ENCODE measurements at places on chromosomes 5 and 9.
A peak's percentile ranks its signal among the peaks of the same experiment; 100 is the strongest.

- DNase-seq = no peak
Measured at GRCh38 chr9:130244548-130245165, 20.9 kb upstream of the HMCN2 start.

DNA sequence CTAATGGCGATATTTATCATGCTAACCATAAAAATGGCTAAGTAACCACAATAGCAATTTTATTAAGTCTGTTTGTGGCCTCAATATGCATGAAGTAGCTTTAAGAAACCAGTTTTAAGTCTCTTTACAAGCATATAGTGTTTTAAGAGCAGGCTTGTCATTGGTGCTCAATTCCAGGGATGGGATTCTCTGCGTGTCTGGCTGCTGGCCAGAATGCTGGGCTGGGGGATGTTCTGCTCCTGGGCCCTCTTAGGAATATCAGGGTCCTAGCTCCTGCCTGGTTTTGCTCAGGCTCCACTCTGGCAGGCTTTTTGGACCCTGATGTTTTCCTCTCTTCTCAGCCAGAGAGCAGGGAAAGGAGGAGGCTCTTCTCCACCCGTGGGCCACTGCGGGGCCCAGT lies 127.2 kb downstream of the PDE8B start:
- no peak for DNase-seq

DNA sequence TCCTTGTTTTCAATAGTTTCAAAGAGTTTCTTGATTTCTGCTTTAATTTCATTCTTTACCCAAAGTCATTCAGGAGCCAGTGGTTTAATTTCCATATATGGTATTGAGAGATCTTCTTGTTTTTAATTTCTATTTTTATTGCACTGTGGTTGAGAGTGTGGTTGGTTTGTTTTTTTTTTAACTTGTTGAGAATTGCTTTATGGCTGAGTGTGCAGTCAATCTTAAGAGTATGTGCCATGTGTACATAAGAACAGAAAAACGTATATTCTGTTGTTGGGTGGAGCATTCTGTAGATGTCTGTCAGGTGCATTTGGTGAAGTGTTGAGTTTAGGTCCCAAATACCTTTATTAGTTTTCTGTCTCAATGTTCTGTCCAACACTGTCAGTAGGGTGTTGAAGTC lies 26.7 kb upstream of the IPPK start:
- no peak for DNase-seq

GRCh38 chr5:104431002-104431620 lies 868.5 kb upstream of the NUDT12 start:
- DNase-seq = no peak

GRCh38 chr5:132253008-132253441 lies 4.5 kb upstream of the PDLIM4 start:
- DNase-seq = no peak

GRCh38 chr9:99057665-99058625 lies 47.0 kb upstream of the TGFBR1 start:
- no peak for DNase-seq

- no peak for DNase-seq
Measured at GRCh38 chr5:1728846-1729245, 70.8 kb downstream of the MRPL36 start.

DNA sequence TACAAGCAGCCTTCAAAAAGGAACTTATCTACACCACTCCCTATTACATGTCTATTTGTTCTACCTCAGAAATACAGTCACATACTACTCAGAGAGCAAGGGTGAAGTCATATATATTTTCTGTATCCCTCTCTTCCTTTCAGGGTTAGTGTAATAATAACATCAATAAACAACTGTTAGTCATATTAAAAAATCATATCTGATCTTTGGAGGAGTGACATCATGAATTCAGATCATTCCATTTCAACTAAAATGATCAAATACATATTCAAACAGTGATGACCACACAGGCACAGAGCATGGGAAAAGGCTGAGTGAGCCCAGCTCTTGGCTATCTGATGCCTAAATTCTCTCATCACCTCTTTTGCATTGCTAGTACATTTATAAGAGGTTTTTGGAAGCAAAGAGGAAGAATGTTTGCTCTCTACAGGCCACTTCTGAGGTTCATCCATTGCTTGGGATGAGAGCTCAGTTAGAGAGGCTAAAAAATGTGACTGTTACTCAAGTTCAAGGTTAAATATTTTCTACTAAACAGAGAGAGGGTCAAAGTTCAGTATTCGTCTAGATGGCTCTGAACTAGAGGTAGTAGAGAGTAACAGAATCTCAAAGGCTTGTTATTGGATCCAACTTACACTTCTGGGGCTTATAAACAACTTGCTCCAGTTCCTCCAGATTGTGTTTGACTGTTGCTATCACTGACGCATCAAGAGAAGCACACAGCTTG lies 39.0 kb downstream of the RIGI start:
- peak; percentile 41 for DNase-seq

- no peak for DNase-seq
Measured at GRCh38 chr5:143352691-143353090, 50.8 kb downstream of the NR3C1 start.

Data from hepatic stellate cell (primary cell).